Right cardiac atrium (tissue), 5 donors: ENCODE measurements at places on chromosomes 12 and 14. TPM values are rescaled to one million over a fixed set of nuclear protein-coding genes. Genes with fewer than 3 reads are reported as not detected.

GRCh38 chr12:18432206-18432605 lies 170.9 kb downstream of the PIK3C2G start:
- DNase-seq, result no peak

- no peak for DNase-seq
Measured at GRCh38 chr14:72559669-72560255, 334.1 kb downstream of the DPF3 start.

DNA sequence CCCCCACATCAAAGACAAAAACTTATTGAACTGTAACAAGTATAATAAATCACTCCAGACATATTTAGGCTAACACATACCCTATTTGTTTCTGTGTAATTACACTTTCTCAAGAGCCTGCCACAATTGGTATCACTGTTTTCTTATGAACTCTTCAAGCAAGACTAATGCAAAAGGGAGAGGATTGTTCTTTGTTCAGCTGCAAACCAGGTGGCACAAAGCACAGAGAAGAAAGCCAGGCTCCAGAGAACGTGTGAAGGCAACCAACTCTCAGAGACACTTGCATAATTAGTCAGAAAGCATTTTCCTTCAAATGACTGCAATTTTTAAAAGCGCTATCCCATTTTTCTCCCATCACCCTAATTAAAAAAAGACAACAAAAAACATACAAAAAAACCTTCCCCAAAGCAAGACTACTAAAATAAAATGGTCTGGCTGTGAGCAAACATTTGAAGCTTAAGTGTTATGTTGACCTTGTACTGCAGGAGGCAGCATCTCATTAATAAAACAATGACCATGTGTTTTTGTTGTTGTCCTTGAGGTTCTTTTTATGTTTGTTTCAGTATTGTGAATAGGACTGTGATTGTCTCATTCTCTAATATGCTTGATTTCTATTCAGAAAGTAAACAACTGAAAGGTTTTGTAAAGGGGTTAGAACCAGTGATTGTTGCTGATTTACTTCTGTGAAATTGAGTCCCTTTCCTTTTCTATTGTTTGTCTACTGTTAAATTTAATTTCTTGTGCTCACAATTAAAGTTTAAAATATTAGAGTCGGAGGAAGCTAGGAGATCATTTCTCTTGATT lies 452.7 kb upstream of the PDE3A start:
- no peak for DNase-seq

DNA sequence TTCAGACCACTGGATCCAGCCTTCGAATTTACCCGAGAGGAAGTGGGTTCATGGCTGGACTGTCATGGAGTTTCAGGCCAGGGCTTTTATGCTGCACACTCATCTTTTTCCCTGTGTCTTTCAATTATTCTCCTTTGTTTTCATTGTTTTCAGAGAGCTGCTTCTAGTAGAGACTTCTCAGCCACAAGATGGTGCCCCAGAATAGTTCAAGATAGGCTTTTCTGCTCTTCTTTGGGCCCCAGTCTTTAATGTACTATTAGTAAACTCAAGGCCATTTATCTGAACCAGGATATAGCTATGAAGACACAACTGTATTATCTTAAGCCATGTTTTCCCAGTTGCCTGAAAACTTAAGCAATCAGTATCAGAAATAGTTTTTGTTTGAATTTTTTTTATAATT lies 30.4 kb upstream of the PSMA6 start:
- DNase-seq, result no peak

GRCh38 chr14:75811136-75811829 lies 150.2 kb downstream of the TTLL5 start:
- DNase-seq, result no peak

- peak; percentile 58 for DNase-seq
Measured at GRCh38 chr12:46874642-46875041, 48.8 kb upstream of the SLC38A4 start.

DNA sequence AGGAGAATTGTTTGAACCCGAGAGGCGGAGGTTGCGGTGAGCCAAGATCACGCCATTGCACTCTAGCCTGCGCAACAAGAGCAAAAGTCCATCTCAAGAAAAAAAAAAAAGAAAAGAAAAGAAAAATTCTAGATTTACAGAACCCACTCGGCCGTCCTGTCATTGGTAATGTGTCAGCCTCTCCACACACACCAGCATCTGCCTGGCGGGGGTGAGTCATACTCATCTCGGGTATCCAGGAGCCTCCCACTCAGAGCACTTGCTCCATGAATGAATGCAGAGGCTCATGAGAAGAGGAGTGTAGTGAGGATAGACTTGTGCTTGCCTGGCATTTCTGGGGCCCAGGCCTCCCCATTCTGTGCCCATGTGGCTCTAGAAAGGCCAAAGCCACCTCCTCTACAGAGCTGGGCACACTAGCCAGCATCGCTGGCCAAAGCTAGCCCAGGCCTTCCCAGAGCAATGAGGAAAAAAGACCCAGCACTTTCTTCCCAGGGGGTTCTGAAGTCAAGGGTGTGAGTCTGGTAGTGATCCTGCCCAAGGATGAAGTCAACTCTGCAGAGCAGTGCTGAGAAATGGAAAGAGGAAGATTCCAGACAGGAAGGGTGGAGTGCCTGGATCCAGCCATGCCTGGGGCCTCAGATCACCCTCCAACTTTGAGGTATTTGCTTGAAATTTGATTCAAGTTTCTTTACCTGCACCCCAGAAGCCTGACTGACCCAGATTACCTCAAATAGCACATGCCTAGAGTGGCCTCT lies 31.2 kb upstream of the KLC1 start:
- peak; percentile 38 for DNase-seq

GRCh38 chr12:46711756-46712155 lies 114.0 kb downstream of the SLC38A4 start:
- DNase-seq, result no peak

DNA sequence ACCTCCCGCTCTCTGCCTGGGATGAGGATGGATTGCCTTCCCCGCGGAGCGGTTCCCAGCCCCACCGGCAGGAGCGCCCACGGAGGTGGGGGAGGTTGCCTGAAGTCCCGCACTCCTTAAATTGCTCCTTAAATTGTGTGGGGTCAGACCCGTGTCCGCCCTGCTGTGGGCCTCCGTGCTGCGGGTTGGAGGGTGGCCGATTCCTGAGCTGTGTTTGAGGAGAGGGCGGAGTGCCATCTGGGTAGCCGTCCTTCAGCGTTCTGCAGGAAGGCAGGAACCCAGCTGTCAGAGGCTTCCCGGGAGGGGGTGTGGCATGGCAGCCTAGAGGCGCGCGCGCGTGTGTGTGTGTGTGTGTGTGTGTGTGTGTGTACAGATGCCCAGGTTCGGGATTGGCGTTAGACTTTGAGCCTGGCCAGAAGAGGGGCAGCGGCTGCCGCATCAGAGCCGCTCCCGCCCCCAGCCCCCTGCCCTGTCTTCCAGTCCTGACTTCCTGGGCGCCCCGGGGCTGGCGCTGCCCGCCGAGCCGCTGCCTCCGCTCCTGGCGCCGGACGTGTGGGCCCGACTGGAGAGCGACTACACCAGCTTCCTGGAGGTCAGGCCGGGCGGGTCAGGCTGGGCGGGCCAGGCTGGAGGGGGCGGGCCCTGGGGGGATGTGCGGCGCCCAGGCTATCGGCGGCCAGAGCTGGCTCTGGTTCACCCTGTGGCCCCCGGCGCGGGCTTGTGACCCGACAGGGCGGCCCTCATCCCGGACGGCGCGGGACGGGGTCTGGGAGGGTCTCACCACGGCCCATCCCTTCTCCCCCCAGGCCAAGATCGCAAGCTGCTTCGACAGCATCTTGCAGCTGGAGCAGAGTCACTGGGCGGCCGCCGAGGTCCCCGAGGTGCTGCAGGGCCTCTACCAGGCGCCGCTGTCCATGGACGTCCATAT lies 9.2 kb downstream of the EXOC3L4 start:
- peak; percentile 88 for DNase-seq

DNA sequence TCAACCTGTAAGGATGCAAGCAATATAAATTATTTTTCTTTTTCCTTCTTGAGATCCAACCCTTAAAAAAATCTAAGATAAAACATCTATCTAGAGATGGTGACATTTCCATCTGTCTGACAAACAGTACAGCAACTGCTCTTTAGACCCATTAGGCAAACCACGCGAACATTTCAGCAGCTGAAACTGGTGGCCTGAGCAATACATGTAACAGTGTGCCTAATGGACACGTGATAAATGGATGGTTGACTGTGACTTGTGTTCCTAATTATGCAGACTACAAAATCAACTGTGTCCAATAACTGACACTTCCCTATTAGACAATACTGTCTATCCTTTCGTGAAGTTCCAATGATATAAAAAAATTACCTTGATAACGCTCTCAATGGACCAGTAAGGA lies 18.9 kb downstream of the E2F7 start:
- no peak for DNase-seq

DNA sequence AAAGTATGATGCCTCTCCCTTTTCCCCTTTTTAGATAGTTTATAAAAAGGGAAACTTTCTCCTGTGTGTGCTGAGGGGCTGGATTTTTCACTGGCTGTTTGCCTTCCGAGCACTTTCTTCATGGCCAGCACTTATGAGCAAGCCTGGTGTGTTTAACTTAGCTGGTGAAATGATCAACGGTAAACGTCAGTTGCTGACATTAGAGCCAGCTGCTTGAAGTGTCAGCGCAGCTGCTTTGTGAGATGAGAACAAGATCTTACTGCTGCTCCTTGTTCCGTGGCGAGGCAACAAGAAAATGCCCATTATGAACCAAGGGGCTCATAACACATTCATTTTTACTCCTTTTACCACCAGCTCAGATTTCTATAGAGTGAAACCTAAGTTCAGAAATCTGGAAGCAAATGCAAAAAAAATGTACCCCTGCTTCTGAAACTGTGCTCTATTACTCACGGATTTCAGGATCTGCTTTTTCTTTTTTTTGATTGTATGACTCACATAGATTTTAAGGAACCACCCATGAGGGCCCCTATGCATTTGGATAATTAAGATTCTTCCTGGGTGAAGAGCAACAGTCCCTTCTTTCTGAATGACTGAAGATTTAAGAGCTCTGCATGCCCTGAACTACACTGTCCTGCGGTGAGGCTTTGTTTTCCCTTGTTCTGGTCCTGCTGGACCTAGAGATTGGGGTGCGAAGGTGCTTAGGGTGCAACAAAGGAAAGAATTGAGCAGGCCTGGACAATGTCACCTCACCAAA lies 74.3 kb upstream of the CPM start:
- peak; percentile 40 for DNase-seq

- no peak for DNase-seq
Measured at GRCh38 chr12:45208604-45209487, 7.0 kb upstream of the ANO6 start.

DNA sequence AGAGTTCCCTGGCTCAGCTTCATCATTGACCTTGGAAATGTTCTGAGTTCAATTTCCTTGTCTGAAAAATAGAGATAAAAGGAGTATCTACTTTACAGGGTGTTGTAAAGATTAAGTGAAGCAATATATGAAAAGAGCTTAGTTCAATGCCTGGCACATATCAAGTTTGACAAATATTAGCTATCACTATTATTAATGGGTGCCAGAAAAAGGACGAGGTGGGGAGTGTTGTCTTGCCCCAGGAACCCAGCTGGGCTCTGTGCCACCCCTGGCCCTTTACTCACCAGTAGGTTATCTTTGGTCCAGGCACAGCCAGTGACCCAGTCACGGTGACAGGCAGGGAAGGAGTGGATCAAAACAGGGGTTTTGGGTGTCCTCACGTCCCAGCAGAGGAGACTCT lies 32.0 kb downstream of the PARP2 start:
- no peak for DNase-seq

DNA sequence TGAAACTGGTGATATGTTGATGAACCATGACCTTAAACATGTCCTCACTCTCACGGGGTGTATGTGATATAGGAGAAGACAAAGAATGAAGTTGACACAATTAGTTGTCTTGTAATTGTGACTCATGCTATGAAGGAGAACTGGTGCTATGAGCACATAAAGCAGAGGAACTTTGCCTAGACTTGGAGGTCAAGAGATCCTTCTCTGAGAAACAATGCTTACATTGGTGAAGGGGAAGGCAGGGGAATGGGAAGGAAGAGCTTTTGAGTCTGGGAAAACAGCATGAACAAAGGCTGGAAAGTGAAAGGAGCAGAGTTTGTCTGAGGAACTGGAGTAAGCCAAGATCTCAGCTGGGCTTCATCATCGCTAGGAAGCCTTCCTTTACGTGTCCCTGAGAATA lies 83.2 kb downstream of the MYRFL start:
- DNase-seq, result no peak

DNA sequence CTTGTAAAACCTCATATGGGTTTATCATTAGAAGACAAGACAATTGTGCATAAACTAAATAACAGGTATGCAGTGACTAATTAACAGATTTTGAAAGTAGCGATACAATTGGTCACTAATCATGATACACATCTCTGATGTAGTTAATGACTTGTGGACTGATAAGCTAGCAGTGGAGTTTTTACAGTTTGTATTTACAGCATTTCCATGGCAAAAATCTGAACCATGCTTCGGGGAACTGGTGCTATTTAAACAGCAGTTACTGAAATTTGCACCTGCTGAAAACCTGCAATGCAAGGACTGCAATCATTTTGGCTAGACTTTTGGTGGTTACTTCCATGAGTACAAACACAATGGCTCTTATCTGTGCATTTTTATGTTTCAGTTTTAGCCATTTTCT lies 471.2 kb downstream of the RERGL start:
- DNase-seq, result no peak

DNA sequence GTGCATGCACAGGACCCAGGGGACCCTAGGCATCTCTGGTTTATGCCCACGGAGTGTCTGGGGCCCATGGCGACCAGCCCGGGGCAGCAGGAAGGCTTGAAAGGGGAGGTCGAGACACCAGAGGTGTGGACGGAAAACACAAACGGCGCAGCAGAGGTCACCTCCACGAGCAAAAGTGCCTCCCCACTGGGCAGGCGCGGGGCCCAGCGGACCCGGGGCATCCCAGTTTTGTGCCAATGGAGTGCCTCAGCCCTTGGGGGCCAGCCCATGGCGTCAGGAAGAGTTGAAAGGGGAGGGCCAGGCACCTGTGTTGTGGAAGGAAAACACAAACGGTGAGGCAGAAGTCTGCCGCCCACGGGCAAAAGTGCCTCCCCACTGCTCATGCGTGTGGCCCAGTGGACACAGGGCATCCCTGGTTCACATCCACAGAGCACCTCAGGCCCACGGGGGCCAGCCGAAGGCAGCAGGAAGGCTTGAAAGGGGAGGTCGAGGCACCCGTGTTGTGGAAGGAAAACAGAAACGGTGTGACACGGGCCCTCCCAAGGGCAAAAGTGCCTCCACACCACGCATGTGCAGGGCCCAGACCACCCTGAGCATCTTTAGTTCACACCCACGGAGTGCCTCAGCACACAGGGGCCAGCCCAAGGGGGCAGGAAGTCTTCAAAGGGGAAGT lies 378.8 kb downstream of the ALG10 start:
- DNase-seq, result peak; percentile 18

- DNase-seq, result no peak
Measured at GRCh38 chr12:45381351-45381750, 165.5 kb downstream of the ANO6 start.

CIROP gene
- not detected for polyA plus RNA-seq

PPM1H gene
- polyA plus RNA-seq, result 1.0 TPM

SMIM41 gene
- polyA plus RNA-seq, result 0.61 TPM

TCL1A gene
- polyA plus RNA-seq, result not detected

KRT2 gene
- polyA plus RNA-seq, result not detected

TRIAP1 gene
- 16.8 TPM for polyA plus RNA-seq

KRT4 gene
- 0.20 TPM for polyA plus RNA-seq

CD27 gene
- polyA plus RNA-seq, result 0.27 TPM

LMNTD1 gene
- not detected for polyA plus RNA-seq
